Right ventricle myocardium superior (tissue), 1 donor: ENCODE measurements at places on chromosomes 1 and 21. TPM values are rescaled to one million over a fixed set of nuclear protein-coding genes. Genes with fewer than 3 reads are reported as not detected.

- no peak for DNase-seq
Measured at GRCh38 chr1:2438038-2438437, 25.7 kb upstream of the PEX10 start.

DNA sequence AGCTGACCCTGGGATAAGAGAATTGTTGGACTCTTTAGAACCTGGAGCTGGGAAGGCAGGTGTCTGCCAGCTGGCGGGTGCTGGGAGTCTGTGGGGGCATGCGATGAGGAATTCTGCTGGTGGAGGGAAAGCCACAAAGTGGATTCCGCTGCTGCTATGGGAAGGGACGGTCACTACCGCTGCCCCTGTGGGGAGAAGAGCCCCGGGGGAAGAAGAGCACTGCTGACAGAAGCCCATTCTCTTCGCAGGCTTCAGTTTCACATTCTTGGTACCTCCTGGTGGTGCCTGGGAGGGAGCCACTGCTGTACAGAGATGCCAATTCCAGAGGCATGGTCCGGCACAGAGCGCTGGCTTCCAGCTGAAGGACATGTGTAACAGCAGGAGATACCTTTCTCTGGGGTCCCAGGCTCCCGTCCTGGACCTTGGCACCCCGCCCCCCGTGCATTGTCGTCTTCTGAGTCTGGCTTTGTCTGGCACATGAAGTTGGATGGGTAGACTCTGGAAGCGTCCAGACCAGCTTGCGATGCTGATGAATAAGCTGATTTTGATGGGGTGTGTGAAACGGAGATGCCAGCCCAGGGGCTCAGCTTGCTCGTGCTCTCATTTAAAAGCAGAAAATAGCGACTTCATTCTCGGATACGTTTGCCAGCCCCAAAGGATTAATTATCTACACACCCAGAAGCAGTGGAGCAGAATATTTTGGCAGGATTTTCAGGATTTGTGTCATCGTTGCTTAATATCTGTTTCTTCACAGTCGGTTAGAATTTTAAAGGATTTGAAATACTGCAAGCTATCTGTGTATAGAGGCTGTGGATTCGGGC, 13.2 kb downstream of the PDXK start:
- peak; percentile 59 for DNase-seq

DNA sequence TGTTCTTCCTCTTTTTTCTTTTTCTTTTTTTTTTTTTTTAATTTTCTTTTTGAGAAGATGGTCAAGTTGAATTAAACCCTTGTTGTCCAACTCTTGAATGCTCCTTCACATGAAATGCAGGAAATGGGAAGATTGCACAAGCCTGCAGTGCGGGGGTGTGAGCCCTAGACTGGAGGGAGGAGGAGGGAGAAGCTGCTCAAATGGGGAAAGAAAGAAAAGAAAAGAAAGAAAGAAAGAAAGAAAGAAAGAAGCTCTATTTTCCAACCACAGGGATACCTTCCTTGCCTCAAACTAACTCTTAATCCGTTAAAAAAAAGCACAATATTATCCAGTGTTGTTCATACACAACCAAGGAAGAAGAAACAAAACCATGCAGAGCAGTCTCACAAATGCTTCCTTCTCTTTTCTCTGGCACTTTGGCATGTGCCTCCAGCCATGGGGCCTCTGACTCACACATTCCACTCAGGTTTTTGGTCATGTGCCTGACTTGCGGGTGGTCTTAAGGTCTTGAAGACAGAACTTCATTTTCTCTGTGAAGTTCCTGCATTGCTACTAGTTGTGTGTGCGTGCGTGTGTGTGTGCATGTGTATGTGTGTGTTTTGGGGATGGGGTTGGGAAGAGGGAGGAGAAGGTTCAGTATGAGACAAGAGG, 276.1 kb downstream of the RPS6KC1 start:
- DNase-seq, result peak; percentile 65

- DNase-seq, result no peak
Measured at GRCh38 chr1:183219616-183220009, 33.5 kb downstream of the LAMC2 start.

GRCh38 chr1:97461782-97462181, 459.1 kb downstream of the DPYD start:
- no peak for DNase-seq

DNA sequence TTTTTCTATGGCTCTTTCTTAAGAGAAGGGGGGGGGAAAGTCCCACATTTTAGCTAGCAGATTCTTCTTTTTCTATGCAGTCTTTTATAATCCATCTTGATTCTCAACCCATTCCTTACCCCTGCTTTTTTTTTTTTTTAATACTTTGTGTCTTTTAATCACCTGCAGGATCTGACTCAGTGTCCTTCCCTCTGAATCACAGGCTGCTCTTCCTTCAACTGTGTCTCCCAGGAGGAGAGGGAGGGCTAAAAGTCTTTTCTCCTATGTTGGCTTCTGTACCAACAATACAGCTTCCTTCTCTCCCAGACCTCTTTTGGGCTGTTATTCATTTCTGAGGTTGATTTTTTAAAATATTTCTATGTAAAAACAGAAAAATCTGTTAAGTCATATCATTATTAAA, 686.2 kb downstream of the ADGRL2 start:
- no peak for DNase-seq

- DNase-seq, result no peak
Measured at GRCh38 chr1:198726455-198726854, 87.6 kb downstream of the PTPRC start.

GRCh38 chr1:20250340-20250989, 40.2 kb upstream of the VWA5B1 start:
- no peak for DNase-seq

DNA sequence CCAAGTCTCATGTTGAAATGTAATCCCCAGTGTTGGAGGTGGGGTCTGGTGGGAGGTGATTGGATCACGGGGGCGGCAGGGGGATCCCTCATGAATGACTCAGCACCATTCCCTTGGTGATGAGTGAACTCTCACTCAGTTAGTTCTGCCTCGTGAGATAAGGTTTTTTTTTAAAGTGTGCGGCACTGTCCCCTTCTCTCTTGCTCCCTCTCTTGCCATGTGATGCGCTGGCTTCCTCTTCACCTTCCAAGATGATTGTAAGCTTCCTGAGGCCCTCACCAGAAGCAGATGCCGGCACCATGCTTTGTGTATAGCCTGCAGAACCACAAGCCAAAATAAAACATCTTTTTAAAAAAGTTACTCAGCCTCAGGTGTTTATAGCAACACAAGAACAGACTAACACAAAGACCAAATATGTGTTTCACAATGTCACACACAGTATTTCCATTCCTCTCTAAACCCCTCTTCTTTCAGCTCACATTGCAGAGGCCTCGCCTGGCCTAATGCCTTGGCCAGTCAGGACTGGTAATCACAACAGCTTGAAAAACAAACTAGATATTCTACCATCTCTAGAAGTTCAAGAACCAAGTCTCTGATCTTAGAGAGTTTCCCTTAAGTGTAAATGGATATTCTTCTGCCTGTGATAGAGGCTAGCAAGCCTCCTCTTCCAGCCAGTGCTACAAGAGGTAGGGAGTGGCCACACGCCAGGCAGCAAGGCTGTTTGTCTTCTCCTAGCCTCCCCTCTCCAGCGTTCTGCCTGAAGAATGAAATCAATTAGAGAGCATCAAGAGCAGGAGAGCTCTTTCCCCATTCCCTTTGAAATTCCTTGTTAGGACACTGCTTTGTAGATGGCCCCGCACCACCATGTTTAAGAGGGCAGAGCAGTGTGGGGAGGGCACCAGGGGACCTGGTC, 19.6 kb upstream of the RAP1A start:
- no peak for DNase-seq

DNA sequence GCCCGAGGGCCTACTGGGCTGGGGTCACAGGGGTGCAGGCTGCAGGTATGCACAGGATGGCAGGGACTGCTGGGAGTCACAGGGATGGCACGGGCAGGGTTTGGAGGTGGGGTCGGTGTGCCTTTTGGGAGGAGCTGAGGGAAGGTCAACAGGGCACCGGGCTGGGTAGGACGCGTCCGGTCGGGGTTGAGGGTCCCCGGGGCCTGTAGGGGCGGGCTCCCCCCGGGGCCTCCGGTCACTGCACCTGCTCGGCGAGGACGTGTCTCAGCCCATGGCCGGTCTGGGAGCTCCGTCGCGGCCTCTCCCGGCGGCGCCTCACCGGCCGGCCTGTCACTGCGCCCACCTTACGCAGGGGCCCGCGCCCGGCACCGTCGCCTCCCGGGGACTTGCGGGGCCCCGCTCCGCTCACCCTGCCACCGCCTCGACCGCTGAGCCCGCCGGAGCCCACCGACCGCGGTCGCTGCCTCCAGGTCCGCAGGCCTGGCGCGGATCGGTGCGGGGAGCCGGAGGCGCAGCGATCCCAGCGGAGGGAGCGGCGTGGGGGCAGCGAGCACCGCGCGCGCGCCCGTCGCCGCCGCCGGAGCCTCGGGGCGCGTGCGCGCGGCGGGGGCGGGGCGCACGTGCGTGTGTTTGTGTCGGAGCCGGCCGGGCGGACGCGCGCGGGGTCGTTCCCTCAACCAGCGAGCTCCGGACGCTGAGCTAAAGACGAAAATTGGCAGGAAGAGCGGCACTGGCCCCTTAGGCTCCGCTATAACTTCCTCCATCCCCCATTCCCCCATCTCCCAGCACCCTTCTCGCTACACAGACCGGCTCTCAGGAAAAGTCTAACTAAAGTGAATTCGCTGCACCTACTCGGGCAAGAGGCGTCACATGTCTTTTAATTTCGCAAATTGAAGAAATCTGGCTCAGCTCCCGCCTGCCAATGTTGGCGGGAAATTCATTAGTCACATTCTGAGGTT, at the start of gene AMIGO1:
AMIGO1 (minus strand) TSS at position 552 of the 959 bp plus-strand sequence. CDS start 815 bp downstream, outside the sequence.
- DNase-seq, result peak; percentile 84

GRCh38 chr1:92484472-92485380, 2.0 kb downstream of the GFI1 start:
- peak; percentile 56 for DNase-seq

DNA sequence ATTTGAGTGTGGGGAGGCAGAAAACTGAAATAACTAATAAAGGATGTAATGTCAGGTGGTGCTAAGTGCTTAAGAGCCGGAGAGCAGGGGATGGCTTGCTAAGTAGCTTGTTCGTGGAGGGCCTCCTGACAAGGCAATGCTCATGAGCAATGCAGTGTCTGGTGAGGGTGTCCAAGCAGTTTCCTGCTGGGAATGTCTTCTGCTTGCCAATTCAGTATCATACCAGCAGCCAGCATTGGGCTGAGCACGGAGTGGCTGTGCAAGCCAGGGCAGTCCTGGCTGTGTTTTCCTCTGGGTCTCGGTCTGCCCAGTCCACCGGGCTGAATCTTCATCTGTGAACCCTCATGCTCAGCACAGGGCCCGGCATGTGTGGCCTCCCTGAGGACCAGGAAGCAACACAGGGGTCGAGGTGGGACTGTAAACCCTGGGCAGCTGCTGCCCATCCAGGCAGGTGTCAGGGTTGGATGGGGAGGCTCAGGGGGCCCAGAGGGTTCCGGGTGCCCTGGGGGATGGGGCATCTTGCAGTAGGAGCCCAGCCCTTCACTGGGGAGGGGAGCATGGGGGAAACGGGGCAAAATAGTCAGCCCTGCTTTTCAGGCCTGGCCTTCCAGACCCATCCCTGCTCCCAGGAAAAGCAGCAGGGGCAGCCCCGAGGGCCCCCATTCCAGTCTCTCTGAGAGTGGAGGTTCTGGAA, 27.5 kb downstream of the EDN2 start:
- DNase-seq, result no peak

GRCh38 chr21:16196001-16196400, 466.2 kb downstream of the USP25 start:
- DNase-seq, result no peak

DNA sequence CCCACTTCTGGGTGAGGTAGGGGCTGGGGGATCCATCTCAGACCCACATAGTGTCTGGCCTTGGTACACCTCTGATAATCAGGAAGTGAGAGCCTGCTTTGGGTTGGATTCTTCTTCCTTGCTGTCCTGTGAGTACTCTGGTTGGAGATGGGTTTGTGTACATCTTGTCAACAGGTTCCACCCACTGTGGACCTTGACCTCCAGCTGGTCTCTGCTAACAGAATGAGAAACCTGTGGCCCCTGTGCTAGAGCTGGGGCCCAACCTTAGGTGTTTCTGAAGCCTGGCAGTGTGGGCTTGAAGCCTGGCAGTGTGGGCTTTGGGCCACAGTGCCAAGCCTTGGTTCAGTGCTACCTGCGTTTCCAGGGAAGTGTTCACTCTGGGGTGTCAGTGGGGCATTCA, 2.6 kb downstream of the ZBTB48 start:
- no peak for DNase-seq

DNA sequence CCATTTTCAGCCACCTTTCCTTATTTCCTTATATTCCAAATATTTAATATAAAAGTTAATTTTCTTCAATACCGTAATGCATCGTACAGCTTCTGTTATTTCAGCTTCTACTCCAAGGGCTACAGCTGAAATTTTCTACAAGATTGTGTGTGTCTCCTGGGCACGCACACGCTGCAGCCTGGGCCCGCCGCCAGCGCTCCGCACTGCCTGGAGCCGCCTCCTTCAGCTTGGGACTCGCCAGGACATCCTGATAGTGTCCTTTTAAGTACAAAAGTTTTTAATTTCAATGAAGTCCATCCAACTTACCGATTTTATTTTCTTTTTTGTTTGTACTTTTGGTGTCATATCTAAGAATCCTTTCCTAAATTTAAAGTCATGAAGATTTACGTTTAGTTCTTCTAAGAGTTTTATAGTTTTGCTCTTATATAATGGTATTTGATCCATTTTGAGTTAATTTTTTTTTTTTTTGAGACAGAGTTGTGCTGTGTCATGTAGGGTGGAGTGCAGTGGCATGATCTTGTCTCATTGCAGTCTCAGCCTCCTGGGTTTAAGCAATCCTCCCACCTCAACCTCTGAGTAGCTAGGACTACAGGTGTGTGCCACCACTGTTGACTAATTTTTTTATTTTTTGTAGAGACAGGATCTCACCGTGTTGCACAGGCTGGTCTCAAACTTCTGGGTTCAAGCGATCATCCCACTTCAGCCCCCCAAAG, 82.8 kb downstream of the AXDND1 start:
- peak; percentile 47 for DNase-seq

DNA sequence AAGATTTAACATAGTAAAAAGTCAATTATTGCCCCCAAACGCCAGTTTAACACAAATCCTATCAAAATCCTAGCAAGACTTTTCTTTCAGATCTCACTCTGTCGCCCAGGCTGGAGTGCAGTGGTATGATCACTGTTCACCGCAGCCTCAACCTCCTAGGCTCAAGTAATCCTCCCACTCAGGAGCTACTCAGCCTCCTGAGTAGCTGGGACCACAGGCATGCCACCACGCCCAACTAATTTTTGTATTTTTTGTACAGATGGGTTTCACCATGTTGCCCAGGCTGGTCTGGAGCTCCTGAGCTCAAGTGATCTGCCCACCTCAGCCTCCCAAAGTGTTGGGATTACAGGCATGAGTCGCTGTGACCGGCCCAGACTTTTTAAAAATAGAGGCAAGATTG, 4.8 kb downstream of the SNIP1 start:
- DNase-seq, result no peak

GRCh38 chr1:46464915-46465314, 24.7 kb upstream of the DMBX1 start:
- no peak for DNase-seq

Gene LACTBL1
- total RNA-seq, result not detected

Gene MCOLN2
- 0.27 TPM for total RNA-seq

Gene TNFSF4
- 0.73 TPM for total RNA-seq

Gene C1orf94
- total RNA-seq, result not detected

Gene GUK1
- total RNA-seq, result 143 TPM

Gene SPRR2A
- total RNA-seq, result not detected

Gene LRRC39
- 187 TPM for total RNA-seq

Gene FAM151A
- total RNA-seq, result 2.1 TPM

Gene ATP6V1G3
- total RNA-seq, result not detected

Gene OPRD1
- not detected for total RNA-seq

Gene TMEM82
- total RNA-seq, result not detected

Gene CELA2B
- not detected for total RNA-seq

Gene LCE3E
- not detected for total RNA-seq
